ENCODE measurements at places on chromosomes 4 and X.

GRCh38 chr4:124684301-124684700 lies 28.2 kb downstream of the ANKRD50 start:
- no peak for DNase-seq

- no peak for DNase-seq
These were observed 88.3 kb downstream of the CLCN4 start for GRCh38 chrX:10244915-10245622.

DNA sequence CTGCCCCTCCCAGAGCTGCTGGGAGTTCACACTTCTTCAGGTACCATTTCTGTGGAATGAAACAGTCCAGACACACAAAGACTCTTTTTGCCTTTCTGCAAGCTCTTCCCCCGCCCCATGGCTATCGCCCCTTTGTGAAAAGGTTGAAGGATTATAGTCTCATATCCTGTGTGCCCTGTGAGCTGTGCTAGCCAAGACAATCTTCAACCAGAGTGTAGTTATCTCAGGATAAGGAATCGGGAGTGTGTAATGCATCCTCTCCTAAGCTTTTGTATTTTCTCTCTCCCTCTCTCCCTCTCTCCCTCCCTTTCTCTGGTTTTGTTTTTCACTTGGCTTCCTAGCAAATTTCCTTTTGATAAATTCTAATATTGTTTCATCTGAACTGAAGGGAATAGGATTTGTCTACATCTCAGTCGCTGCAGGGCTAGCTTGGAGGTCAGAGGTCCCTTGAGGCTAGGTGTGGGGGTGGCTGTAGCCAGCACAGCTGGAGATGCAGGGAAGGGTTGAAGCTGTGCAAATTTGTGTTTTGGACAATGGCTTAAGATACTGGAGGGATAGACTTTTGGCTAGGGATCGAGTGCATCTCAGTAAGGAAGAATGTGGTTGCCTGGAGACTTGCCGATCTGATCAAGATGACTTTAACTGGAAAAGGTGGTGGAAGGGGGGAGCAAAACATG lies 74.6 kb upstream of the NALF2 start:
- no peak for DNase-seq

DNA sequence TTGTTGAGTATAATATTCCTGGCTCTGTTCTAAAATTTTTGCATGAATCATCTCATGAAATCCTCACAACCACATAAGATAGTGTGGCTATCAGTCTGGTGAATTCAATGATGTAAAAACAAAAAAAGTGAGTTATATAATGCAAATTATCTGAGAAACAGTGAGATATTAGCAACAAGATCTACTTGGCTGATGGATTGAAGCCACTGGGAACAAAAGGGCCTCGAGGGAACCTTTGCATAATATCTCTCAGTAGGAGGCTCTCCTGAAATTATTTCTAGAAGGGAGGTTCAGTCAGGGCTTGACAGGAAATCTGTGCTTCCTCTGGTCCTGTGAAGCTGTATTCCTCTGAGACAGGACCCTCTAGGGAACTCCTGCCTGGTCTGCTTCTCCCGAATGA lies 30.1 kb upstream of the NUP54 start:
- DNase-seq = no peak

DNA sequence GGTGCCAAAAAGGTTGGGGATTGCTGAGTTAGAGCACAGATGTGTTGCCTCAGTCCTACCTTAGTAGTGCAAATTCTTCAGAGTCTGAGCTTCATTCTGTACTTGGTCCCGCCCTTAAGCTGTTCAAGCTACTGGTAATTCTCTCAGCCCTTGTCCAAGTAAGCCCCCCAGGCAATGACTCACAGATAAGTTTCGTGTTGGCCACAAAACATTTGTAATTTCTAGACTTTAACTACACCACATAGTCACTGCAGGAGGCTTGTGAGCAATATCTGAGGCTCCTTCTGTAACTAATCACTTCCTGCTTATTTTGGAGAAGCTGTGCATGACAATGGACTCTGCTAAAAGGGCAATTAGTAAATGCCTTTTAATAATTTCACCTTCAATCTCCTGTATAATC lies 1420.5 kb downstream of the PCDH7 start:
- no peak for DNase-seq

DNA sequence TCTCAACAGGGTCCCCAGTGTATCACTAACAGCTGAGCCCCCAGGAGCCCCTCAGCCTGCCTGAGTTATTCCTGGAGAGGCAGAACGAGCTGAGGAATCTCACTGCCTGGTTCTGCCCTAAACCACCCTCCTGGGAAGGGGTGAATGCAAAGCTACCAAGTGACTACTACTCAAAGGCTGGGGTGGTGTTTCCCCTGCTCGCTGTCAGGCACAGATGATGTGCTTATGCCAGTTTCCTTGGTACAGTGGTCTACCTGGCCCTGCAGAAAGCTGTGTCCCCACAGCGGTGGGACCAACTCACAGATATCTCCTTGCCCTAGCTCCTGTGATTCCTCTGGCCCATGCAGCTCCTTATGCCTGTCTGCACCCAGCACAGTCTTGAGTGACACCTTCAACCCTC lies 35.4 kb upstream of the ASMTL start:
- DNase-seq = no peak

- DNase-seq = no peak
These were observed 92.2 kb downstream of the GEMIN8 start for GRCh38 chrX:13937370-13938050.
